ENCODE measurements at places on chromosomes 3 and 15.

GRCh38 chr15:55937040-55937439, 56.4 kb downstream of the NEDD4 start:
- DNase-seq, result no peak

- no peak for DNase-seq
These were observed 60.7 kb downstream of the AGTR1 start for GRCh38 chr3:148758303-148758884.

GRCh38 chr15:52626671-52627369, 52.4 kb downstream of the ATOSA start:
- DNase-seq, result no peak

DNA sequence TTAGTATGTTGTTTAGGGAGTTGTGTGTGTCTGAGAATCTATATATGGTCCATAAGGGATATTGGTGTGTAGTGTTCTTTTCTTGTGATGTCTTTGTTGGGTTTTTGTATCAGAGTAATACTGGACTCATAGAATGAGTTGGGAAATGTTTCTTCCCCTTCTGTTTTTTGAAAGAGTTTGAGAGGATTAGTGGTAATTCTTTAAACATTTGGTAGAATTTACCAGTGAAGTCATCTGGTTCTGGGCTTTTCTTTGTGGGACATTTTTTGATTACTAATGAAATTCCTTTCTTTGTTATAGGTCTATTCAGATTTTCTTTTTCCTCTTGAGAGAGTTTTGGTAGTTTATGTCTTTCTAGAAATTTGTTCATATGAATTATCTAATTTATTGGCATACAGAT, 16.9 kb downstream of the ACKR2 start:
- DNase-seq, result no peak

GRCh38 chr3:119627461-119627860, 29.8 kb downstream of the PLA1A start:
- no peak for DNase-seq

DNA sequence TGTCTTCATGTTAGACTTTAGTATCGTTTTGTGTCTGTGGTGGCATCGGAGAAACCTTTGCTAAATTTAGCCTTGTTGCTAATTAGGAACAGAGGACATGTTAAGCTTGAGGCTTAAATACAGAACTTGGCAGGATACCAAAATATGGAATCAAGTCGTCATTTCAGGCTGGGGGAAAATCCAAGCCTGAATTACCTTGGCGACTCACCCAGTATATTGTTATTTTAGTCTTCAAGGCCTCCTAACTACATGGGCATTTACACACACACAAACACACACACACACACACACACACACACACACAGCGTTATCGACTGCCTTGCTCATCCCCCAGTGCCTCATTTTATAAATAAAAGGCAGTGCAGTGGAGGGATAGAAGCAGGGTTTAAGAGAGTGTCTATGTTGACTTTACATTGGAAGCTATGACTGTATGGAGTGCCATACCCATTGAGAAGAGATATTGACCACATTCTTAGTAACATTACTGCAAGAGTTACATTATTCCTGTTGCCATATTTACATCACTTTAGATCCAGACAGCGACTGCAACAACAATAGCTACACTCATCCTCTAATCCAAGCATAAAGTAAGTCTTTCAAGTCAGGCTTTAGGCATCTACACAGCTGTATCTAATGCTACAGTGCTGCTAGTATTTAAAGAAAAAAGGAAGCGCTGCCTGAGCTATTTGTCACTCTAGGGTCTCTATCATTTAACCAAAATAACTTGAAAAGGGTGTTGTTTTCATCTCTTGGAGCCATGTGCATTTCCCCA, 210.8 kb upstream of the SEMA6D start:
- DNase-seq, result no peak

GRCh38 chr3:109545746-109546145, 208.4 kb upstream of the DPPA4 start:
- DNase-seq, result no peak

DNA sequence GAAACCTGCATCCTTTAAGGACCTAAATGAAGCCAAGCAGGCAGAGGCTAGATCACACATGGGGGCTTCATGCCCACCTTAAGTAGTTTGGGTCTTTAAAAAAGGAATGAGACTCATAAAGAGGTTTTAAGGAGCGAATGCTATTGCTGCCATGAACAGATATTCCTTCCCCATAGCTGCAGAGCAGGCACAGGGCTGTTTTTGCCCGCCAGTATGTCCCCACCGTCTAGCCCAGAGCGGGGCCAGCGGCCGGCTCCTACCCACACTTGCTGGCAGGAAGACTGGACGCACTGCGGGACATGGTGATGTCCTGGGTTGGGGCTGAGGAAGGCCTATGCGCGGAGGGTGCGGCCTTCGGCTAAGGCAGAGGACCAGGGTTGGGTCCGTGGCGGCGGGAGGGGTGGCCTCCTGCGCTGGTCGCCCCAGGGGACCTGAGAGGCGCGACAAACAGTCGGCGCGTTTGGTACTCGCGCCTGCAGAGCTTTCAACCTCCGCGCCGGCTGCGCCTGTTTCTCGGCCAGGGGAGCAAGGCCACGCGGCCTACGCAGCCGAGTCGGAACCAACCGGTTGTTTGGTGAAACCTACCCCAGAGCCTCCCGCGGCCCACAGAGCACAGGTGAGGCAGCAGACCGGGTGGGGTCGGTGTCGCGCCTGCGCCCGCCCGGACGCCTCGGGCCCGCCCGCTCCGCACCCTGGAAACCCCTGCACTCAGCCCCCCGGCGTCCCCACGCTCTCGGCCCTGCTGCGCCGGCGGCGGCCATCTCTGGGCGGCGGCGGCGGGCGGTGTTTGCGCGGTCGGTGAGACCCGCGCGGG, at the start of gene FAIM:
FAIM (plus strand) TSS at position 450 of the 814 bp plus-strand sequence. CDS start 10,956 bp downstream, outside the sequence.
- DNase-seq, result peak; percentile 23

GRCh38 chr3:42665050-42665878, 11.8 kb downstream of the ZBTB47 start:
- no peak for DNase-seq

DNA sequence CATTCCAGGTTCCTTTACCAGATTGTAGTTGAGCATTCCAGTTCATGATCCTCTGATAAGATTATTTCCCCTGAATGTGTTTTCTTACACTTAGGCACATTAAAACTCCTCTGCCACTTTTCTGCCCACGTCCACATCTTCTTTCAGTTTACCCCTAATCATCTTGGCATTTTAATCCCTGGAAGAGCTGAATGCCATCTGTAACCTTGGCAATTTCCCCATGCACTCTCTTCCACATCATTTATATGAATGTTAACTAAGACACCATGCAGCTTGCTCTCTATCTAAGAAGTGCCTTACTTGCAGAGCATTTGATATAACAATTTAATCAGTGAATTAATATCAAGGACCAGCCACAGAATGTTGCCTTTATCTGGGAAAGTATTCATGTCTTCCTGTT, 25.8 kb downstream of the TIMP4 start:
- DNase-seq, result no peak

DNA sequence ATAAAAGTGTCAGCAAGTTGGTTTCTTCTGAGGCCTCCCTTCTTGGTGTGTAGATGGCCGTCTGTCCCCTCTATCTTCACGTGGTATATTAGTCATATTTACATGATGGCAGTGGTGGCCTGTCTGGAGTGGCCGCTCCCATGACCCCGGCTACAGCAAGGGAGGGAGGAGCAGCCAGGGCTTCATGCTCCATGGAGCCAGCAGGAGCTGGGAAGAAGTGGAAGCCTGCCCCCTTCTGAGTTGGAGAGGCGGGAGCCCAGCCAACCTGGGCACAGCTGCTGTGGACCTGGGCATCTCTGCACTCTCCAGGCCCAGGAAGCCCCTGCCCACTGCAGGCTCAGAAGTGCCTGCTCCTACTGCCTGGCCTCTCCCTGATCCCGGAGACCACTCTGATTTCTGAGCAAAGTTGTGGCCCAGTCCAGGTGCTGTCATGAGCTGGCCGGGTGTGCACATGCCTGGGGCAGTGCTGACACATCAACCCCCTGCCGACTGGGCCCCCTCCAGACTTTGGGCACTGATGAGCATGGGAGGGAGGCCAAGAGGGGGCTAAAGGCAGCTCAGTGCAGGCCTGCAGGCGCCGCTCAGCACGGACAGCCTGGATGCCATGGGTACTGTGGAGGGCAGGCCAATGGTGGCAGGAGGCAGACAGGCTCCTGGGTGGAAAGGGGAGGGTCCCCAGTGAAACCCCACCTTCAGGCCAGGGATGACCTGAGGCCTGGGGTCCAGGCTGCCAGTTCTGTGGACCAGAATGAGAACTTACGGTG, 84.8 kb downstream of the SERPINI1 start:
- DNase-seq, result no peak

GRCh38 chr3:152466784-152467183, 198.1 kb downstream of the MBNL1 start:
- DNase-seq, result peak; percentile 45

GRCh38 chr3:194269610-194270145, 81.5 kb downstream of the CPN2 start:
- DNase-seq, result peak; percentile 81

DNA sequence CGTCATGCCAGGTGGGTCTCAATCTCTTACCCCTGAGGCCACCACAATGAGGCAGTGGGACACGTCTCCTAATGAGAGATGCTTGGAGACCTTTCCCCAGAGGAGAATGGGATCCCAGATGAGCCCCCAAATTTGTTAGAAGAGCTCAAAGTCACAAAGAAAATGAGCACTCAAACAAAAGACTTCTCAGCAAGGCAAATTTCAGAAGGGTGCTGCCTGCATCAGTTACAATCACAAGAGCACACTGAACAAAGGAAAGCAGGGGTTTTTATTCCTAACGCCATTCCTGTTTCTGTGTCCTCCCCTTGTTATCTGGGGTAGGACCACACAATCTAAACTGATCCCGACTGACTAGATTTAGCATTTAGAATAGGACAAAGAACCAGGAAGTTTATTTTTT, 50.1 kb downstream of the DLG1 start:
- no peak for DNase-seq

- DNase-seq, result peak; percentile 53
These were observed 10.4 kb downstream of the SLC12A8 start for GRCh38 chr3:125202197-125202596.

- no peak for DNase-seq
These were observed 135.2 kb upstream of the GADL1 start for GRCh38 chr3:31029706-31030105.

DNA sequence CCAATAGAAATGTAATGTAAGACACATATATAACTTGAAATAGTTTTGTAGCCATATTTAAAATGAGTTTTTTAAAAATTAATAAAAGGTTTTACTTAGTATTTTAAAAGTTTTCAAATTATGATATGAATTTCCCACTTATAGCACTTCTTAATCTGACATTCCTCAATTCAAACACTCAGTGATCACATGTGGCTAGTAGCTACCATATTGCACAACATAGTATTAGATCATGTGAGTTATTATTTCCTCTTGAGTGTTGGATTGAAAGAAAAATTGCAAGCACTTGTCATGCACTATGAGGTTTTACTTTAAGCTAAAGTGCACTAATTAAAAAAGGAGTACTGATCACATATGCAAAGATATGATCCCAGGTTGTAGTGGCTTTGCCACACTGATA, 453.4 kb upstream of the ROBO2 start:
- no peak for DNase-seq

GRCh38 chr15:55823699-55824340, 80.9 kb upstream of the PRTG start:
- DNase-seq, result no peak

- DNase-seq, result no peak
These were observed 151.4 kb downstream of the PDZRN3 start for GRCh38 chr3:73473181-73473897.
